Mucosa of gallbladder (tissue), 1 donor: ENCODE measurements at places on chromosomes 13 and 19.

DNA sequence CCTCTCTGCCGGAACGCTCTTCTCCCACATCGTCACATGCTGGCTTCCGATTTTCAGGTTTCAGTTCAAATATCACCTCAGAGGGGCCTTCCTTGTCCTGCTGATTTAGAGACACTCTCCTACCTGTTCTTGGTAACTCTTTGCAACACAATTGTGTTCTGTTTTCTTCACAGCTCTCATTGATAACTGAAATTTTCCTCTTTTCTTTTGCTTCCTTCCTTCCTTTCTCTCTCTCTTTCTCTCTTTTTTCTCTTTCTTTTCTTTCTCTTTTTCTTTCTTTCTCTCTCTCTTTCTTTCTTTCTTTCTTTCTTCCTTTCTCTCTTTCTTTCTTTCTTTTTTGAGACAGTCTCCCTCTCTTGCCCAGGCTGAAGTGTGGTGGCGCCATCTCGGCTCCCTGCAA, 12.0 kb upstream of the LRRC4B start:
- no peak for DNase-seq

DNA sequence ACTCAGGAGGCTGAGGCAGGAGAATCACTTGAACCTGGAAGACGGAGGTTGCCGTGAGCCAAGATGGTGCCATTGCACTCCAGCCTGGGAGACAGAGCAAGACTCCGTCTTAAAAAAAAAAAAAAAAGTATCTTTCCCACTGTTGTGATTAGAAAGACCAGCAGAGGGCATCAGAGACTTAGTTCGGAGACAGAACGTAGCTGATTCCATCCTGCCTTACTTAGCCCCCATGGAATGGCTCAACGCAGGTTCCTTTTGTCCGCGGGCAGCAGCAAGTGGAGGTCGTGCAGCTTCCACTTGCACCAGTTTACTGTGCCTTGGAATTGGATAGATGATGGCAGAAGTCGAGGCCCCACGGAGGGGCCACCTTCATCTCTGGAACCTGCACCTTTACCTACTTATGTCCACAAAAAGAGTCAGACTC, 8.1 kb downstream of the TIMM29 start:
- peak; percentile 51 for DNase-seq

- no peak for DNase-seq
Measured at GRCh38 chr13:39012608-39013007, 22.0 kb upstream of the STOML3 start.

DNA sequence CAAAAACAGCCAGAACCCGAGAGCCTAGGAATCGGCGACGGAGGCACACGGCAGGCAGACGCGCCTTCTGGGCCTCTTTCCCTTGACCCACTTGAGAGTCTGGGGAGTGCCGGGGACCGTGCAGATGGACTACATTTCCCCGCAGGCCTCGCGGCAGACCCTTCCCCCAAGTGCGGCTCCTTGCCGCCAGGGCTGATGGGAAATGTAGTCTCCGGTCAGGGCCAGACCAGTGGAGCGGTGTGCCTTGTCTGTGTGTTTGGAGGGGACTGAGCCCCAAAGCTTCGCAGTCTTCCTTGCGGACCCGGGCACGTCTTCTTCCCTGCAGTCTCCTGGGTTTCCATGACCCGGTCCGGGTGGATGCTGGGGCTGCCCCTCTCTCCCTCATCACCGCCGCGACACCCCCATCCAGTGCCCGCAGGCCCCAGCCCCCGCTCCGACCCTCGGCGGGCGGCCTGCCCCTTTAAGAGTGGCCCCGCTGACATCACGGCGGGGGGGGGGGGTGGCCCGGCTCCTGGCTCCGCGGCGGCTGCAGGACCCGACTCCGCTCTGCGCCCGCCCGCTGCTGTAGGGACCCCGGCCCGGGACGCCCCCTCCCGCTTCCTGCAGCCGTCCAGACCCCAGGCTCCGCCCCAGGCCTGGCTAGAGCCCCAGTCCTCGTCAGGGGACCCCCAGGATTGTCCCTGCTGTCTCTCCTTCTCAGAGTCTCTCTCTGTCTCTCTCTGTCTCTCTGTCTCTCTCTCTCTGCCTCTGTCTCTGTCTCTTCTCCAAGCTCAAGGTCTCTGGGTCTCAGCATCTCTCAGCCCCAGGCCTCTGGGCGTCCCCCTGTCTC, 758 bp upstream of the CACNG7 start:
- DNase-seq: no peak

GRCh38 chr13:59991395-59991794, 172.3 kb downstream of the DIAPH3 start:
- DNase-seq: no peak

DNA sequence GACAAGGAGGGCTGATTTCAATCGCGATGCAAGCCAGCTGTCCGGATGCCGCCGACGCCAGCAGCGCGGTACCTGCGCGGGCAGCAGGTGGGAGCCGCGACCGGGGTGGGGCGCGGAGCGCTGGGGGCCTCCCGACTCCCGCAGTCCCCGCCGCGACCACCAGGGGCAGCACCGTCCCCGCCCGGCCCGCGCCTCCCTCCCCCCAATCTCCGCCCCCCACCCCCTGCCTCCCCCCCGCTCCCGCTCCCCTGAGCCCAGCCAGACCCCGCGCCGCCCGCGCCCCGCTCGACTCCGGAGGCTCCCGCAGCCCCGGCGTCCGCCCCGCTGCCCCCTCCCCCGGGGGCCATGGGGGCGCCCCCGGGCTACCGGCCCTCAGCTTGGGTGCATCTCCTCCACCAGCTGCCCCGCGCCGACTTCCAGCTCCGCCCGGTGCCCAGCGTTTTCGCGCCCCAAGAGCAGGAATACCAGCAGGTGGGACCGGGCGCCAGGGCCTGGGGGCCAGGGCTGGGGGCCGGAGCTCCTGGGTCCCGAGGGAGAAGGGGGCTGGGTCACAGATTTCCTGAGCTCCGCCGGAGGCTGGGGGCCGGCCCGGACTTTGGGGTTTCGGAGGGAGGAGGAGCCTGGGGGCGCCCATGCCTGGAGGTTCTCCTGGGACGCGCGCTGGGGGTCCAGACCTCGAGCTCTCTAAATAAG, at the start of gene TTYH1:
Gene TTYH1 (plus strand): TSS at position 257 of the 693 bp plus-strand sequence. CDS start 89 bp downstream, at position 346.
- DNase-seq: no peak

DNA sequence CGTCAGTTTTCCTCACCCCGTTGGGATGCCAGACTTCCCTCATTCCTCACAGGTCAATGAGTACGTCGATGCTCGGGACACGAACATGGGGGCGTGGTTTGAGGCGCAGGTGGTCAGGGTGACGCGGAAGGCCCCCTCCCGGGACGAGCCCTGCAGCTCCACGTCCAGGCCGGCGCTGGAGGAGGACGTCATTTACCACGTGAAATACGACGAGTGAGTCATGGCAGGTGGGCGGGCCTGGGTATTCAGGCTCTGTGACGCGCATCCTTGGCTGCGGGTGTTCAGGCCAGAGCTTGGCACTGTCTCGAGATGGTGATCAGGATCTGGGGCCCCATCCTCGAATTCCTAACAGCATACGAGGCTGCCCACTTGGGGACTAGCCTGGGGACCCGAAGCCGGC, 21.4 kb downstream of the UHRF1 start:
- no peak for DNase-seq

DNA sequence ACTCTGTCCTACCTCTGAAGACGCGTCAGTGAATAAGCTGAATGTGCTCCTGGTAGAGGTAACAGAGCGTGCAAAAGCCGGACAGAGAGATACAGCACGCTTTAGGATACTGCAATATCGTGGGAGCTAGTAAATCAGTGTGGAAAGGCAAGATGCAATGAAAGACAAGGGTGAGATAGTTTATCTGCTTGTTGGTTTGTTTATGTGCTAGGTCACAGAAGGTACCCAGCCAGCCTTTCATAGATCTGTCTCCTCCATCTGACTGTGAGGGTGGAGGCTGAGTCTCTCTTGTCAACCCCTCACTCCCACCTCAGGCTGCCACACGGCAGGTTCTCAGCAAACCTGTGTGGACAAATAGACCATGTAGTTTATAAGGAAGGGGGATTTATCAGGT, 904 bp upstream of the GIPC1 start:
- no peak for DNase-seq
